ENCODE measurements at places on chromosomes 1 and 21.

GRCh38 chr1:43711049-43711448 lies 3.7 kb downstream of the ST3GAL3 start:
- DNase-seq = no peak

DNA sequence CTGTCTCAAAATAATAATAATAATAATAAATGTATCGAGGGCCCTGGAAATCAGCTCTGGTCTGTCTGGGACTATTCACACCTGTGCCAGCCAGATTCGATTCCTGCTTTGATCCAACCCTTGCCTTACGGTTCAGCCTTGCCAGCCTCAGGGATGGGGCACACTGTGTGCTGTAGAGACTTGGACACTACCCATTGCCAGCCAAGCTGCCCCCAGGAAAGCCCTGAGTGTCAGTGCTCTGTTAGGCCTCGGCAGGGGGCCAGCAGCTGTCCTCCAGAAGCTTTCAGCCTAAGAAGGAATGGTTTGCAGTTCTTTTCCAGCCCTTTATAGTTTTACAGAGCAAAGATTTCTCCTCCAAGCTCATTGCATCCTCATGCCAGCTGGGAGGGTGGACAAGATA lies 96.2 kb upstream of the RUNX3 start:
- no peak for DNase-seq

DNA sequence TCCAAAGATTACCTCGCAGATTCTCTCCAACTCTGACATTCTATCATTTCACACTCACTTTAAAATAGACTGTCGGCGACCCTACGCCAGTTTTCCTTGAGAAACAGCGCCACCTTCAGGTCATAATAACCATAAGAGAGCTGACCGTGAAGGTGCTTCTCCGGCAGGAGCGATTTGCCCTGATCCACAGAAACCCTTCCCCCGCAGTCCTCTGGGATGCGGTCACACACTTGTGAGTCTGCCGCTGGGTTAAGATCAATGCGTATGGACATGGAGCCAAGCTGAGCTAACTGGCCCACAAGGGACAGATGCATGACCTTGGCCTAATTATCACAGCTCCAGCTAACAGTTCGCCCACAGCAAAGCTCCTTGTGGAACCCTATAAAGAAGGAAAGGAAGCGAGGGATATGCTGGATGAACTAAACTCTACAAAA lies 32.8 kb upstream of the IFNAR2 start:
- DNase-seq = no peak

GRCh38 chr1:246647513-246647912 lies 76.7 kb upstream of the SCCPDH start:
- DNase-seq = no peak

GRCh38 chr1:55696181-55696754 lies 481.1 kb upstream of the USP24 start:
- DNase-seq = peak; percentile 95

GRCh38 chr1:212596798-212597197 lies 11.8 kb upstream of the ATF3 start:
- no peak for DNase-seq

DNA sequence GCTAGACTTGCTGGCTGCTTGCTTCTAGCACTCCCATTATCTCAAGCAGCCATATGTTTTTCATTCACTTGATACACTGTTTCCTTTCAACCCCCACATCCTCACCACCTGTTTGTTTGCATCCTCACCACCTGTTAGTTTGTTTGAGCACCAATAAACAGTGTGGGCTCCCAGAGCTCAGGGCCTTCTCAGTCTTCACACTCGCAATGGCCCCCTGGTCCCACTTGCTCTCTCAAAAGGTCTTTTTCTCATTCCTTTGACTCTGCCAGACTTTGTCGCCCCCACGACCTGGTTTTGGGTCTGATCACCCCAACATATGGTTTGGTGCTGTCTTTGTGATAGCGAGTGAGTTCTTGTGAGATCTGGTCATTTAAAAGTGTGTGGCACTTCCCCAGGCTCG lies 6.2 kb upstream of the PADI4 start:
- DNase-seq = no peak

Data from GM04503 (cell line).